Activated CD8-positive, alpha-beta T cell treated with anti-CD3 and anti-CD28 coated beads, Interleukin-2, amount 10 ng/mL, durations not matched to agents 7 days and 5 days (primary cell): ENCODE measurements at places on chromosomes 3 and 15. TPM values are rescaled to one million over a fixed set of nuclear protein-coding genes. Genes with fewer than 3 reads are reported as not detected.

GRCh38 chr3:189806171-189806951 lies 175.2 kb downstream of the TP63 start:
- no peaks in the 10 kb centered on the region for H3K4me1 ChIP-seq
- no peaks in the 10 kb centered on the region for H3K36me3 ChIP-seq
- no peak overlapping the region for H3K27ac ChIP-seq
- H3K4me3 ChIP-seq, result no peak overlapping the region
- H3K27me3 ChIP-seq, result no peaks in the 10 kb centered on the region

DNA sequence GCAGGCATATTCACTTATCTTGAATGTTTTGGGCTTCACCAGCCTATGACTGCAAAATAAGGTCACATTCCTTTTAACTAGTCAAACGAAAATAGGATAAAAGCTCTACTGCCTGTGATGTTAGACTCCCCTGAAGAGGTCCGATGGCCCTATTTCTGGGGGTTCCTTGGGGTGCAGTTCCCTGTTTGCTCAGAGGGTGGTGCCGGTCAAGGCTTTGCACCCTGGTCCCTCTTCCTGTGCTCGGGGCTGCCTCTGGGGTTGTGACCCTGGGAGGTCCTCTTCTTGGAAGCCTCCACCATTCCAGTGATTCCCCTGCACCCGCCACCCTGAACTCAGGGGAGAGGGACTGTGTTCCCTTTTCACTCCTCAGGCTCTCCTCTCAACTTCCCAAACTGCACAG lies 86.7 kb upstream of the ANKRD34C start:
- H3K27ac ChIP-seq, result no peak overlapping the region
- H3K27me3 ChIP-seq, result peaks cover 13% of the 10 kb centered on the region
- no peak overlapping the region for H3K4me3 ChIP-seq
- H3K36me3 ChIP-seq, result no peaks in the 10 kb centered on the region

- H3K36me3 ChIP-seq, result no peaks in the 10 kb centered on the region
- peak overlapping the region; percentile 80 for H3K4me3 ChIP-seq
- peaks cover 13% of the 10 kb centered on the region for H3K4me1 ChIP-seq
- H3K27ac ChIP-seq, result no peak overlapping the region
- H3K27me3 ChIP-seq, result peaks cover 25% of the 10 kb centered on the region
- no peak for DNase-seq
Observed at GRCh38 chr3:196207159-196207832, 3.9 kb downstream of the ZDHHC19 start.

- no peaks in the 10 kb centered on the region for H3K27me3 ChIP-seq
- no peak for DNase-seq
- H3K27ac ChIP-seq, result no peak overlapping the region
- H3K4me3 ChIP-seq, result no peak overlapping the region
Observed at GRCh38 chr15:42185801-42186200, 22.3 kb downstream of the VPS39 start.

GRCh38 chr3:14425581-14426304 lies 23.3 kb downstream of the SLC6A6 start:
- peak overlapping the region; percentile 56 for H3K4me3 ChIP-seq
- DNase-seq, result peak; percentile 79
- H3K27me3 ChIP-seq, result no peaks in the 10 kb centered on the region
- peak overlapping the region; percentile 82 for H3K27ac ChIP-seq
- peaks cover 88% of the 10 kb centered on the region for H3K4me1 ChIP-seq
- H3K36me3 ChIP-seq, result peaks cover 12% of the 10 kb centered on the region

DNA sequence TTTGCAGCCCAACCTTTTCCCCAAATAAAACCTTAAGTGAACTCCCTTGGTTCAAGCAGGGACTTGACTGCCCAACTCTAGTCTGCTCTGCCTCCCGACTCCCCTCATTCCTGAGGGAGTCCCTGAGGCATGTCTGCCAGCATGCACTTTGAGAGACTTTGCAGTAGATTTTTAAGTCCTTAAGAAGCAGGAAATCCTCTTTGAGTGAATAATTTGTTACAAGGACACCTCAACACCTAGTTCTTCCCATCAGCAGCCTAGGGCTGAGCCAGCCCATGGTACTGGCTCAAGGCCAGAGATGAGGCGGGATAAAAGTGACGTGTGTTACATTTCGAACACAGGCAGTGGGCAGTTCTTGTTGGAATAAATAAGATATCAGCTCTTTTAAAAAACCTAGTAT lies 204.3 kb upstream of the SLC2A2 start:
- no peaks in the 10 kb centered on the region for H3K27me3 ChIP-seq
- no peak for DNase-seq
- H3K36me3 ChIP-seq, result peaks cover 30% of the 10 kb centered on the region
- H3K4me3 ChIP-seq, result no peak overlapping the region
- H3K4me1 ChIP-seq, result peaks cover 39% of the 10 kb centered on the region
- no peak overlapping the region for H3K27ac ChIP-seq

- H3K27me3 ChIP-seq, result no peaks in the 10 kb centered on the region
- peak overlapping the region; percentile 81 for H3K4me3 ChIP-seq
- H3K36me3 ChIP-seq, result peaks cover 39% of the 10 kb centered on the region
- peaks cover 47% of the 10 kb centered on the region for H3K4me1 ChIP-seq
- DNase-seq, result peak; percentile 75
Observed at GRCh38 chr3:45665101-45665572, 24.1 kb upstream of the SACM1L start.

- H3K4me3 ChIP-seq, result no peak overlapping the region
- H3K27ac ChIP-seq, result no peak overlapping the region
- H3K4me1 ChIP-seq, result peaks cover 17% of the 10 kb centered on the region
- H3K27me3 ChIP-seq, result peaks cover 51% of the 10 kb centered on the region
- no peaks in the 10 kb centered on the region for H3K36me3 ChIP-seq
Observed at GRCh38 chr3:24680214-24680967, 185.7 kb upstream of the THRB start.

DNA sequence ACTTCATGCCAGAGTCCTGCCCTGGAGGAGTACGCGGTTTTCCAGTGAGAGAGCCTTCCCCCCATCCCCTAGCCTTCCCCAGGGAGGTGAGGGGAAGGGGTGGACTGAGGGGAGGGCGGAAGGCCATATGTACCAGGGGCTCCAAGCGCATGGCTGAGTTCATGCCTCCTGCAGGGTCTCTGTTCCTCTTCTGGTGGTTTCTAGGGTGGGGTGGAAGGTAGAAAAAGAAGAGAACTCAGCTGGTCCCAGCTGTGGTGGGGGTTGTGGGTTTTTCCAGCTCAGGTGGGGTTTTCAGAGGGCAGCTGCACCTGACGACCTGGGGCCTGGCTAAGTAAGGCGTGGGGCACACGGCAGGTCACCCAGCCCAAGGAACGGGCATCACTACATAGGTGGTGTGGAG lies 10.7 kb upstream of the IQSEC1 start:
- peaks cover 25% of the 10 kb centered on the region for H3K4me1 ChIP-seq
- no peak for DNase-seq
- peaks cover 3% of the 10 kb centered on the region for H3K27me3 ChIP-seq
- H3K36me3 ChIP-seq, result no peaks in the 10 kb centered on the region
- H3K4me3 ChIP-seq, result no peak overlapping the region

DNA sequence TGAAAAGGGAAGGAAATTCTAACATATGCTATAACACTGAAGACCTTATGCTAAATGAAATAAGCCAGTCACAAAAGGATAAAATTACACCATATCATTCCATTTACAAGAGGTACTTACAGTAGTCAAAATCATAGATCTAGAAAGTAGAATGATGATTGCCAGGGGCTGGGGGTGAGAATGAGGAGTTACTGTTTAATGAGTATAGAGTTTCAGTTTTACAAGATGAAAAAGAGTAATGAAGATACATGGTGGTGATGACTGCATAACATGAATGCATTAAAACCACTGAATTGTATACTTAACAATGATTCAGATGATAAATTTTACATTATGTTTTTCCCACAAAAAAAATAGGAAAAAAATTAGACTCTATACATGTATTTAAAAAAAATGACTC lies 152.6 kb downstream of the SCAPER start:
- no peak overlapping the region for H3K4me3 ChIP-seq
- H3K4me1 ChIP-seq, result no peaks in the 10 kb centered on the region
- peaks cover 30% of the 10 kb centered on the region for H3K36me3 ChIP-seq
- no peaks in the 10 kb centered on the region for H3K27me3 ChIP-seq
- no peak overlapping the region for H3K27ac ChIP-seq
- DNase-seq, result no peak

- DNase-seq, result no peak
- no peak overlapping the region for H3K27ac ChIP-seq
- peaks cover 5% of the 10 kb centered on the region for H3K4me1 ChIP-seq
- peaks cover 7% of the 10 kb centered on the region for H3K27me3 ChIP-seq
- H3K36me3 ChIP-seq, result no peaks in the 10 kb centered on the region
Observed at GRCh38 chr15:73518876-73519733, 76.1 kb downstream of the REC114 start.

DNA sequence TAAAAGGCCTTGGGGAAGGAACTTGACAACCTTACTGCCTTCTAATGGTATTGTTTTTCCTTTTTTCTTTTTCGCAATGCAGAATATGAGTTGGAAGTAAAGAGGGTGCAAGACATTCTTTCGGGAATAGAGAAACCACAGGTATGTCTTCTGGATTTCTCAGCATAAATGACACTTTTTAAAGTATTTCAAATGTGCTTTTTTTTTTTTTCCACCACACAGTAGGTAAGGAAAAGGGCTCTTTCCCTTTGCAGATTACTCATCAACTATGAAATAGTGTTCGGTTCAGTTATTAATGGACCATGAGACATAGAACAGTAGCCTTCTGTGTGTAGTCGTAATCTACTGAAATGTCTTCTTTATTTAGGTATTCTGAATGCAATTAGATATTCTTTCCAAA lies 162.4 kb downstream of the GHSR start:
- H3K27ac ChIP-seq, result no peak overlapping the region
- peaks cover 2% of the 10 kb centered on the region for H3K36me3 ChIP-seq
- no peak overlapping the region for H3K4me3 ChIP-seq
- H3K4me1 ChIP-seq, result peaks cover 19% of the 10 kb centered on the region

DNA sequence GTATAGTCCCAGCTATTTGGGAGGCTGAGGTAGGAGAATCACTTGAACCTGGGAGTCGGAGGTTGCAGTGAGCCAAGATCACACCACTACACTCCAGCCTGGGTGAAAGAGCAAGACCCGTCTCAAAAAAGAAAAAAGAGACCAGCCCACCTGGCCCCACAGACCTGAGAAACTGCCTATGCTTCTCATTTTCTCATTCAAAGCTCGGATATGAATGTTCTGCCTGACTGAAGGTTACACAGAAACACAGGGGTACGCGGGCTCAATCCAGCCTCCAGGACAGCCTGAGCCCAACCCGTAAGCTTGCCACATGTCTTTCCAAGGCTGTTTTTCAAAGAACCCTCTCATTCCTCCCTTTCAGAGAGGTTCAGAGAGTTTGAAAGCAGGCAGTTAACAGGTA lies 9.7 kb upstream of the LRRC15 start:
- DNase-seq, result no peak
- H3K4me3 ChIP-seq, result no peak overlapping the region
- no peak overlapping the region for H3K27ac ChIP-seq
- peaks cover 7% of the 10 kb centered on the region for H3K27me3 ChIP-seq
- H3K36me3 ChIP-seq, result no peaks in the 10 kb centered on the region

DNA sequence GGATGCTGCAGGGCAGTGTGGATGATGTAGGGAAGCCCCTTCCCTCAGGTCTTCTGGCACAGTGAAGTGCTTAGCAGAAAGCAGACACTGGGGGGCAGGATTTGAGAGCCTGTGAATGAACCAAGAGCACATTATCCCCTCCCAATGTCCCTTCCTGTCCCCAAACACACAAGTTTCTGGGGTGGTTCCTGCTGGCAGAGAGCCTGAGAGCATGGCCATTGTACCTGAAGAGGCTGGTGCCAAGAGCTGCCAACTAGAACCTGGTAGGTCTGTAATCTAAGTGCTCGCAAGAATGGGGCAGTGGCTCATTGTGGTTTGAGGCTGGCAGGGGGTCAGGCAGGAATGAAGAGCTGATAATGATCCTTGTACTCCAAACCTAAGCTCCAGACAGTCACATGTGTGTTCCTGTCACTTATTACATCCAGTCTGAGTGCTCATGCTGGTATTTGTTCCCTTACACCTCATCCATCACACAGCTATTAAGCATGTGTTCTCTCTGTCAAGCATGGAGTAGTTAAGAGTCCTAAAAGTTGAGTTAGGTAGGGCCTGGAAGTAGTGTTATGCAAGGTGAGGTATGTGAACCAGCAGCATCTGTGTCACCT lies 6.7 kb upstream of the CCR1 start:
- H3K27me3 ChIP-seq, result no peaks in the 10 kb centered on the region
- peaks cover 18% of the 10 kb centered on the region for H3K36me3 ChIP-seq
- peak; percentile 64 for DNase-seq
- H3K4me3 ChIP-seq, result no peak overlapping the region

- DNase-seq, result no peak
- no peak overlapping the region for H3K27ac ChIP-seq
- no peaks in the 10 kb centered on the region for H3K27me3 ChIP-seq
- H3K4me3 ChIP-seq, result no peak overlapping the region
- H3K4me1 ChIP-seq, result no peaks in the 10 kb centered on the region
Observed at GRCh38 chr15:72047020-72047419, 70.9 kb downstream of the MYO9A start.

DNA sequence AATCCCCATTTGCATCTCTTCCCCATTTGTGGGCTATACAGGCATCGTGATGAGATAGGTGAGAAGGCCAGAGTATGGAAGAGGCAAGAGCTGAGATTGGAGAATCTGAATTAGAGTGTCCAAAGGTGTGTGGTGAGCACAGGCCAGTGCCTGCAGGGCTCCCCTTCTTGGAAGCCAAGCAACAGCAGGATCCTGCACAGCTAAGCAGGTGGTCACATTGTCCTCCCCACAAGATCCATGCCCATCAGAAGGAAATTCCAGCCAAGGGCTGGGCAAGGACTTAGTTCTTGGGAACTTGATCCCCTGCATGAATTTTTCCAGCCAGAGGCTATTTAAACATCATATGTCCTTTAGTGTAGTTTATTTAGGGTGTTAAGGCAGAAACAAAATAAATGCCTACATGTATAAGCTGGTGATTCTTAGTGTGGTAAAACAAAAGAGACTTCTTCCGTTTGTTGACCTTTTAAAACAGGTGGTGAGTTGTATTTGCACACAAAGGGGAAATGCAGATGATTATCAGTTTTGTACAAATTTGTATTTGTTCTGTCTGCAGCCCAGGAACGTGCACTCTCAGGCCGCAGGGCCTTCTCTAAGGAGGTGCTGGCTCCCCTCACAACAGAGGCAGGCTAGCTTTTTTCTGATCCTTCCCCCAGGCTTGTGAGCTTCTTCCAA lies 110.2 kb downstream of the PLCL2 start:
- peaks cover 34% of the 10 kb centered on the region for H3K4me1 ChIP-seq
- H3K27me3 ChIP-seq, result no peaks in the 10 kb centered on the region
- H3K36me3 ChIP-seq, result peaks cover 20% of the 10 kb centered on the region
- H3K27ac ChIP-seq, result peak overlapping the region; percentile 53

DNA sequence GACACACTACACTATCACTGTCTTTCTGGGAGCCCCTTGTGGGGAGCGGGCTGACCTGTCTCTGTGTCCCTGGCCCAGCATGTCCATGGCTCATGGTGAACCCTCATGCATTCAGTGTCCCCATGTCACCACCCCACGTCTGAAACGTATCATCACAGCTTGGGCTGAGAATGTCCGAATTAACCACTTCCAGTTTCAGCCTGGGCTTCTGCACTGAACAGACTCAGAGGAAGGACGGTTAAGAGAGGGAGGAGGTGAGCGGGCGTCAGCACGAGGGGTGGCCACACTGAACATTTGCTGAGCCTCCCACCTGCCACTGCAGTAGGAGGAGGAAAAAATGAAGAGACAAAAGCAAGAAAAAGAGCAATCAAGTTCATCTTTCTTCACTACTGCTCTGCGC lies 30.5 kb downstream of the ATP2B2 start:
- no peak overlapping the region for H3K4me3 ChIP-seq
- no peak for DNase-seq
- no peaks in the 10 kb centered on the region for H3K36me3 ChIP-seq
- H3K27ac ChIP-seq, result no peak overlapping the region
- H3K4me1 ChIP-seq, result no peaks in the 10 kb centered on the region
- H3K27me3 ChIP-seq, result peaks cover 10% of the 10 kb centered on the region

GRCh38 chr3:37635251-37635650 lies 226.4 kb upstream of the CTDSPL start:
- H3K4me1 ChIP-seq, result no peaks in the 10 kb centered on the region
- no peak overlapping the region for H3K27ac ChIP-seq
- no peak overlapping the region for H3K4me3 ChIP-seq
- H3K27me3 ChIP-seq, result no peaks in the 10 kb centered on the region

Gene FOXB1
- total RNA-seq, result 0.50 TPM

Gene GOLGA8N
- total RNA-seq, result 32.0 TPM

Gene CCR3
- 0.34 TPM for total RNA-seq

Gene WDR93
- not detected for total RNA-seq

Gene FAM174B
- 3.3 TPM for total RNA-seq
